ENCODE measurements at places on chromosomes 2 and 18.

GRCh38 chr2:42191285-42192009 lies 22.3 kb downstream of the EML4 start:
- DNase-seq: no peak

DNA sequence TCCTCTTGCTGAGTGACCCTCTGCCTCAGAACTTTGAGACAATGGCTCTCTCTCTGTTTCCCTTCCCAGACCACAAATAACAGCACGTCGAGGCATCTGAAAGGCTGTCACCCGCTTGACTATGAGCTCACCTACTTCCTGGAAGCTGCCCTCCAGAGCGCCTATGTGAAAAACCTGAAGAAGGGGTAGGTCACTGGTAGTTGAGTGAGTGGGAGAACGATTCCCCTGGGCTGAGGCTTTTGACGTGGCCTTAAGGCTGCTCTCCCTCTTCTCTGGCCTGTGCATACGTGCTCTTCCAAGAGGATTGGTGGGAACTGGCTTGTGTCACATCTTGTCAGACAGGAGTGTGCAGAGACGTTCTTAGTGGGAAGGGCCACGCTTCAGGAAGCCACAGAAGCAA lies 63.1 kb upstream of the MCFD2 start:
- DNase-seq: no peak

GRCh38 chr2:9237831-9238230 lies 31.2 kb downstream of the ASAP2 start:
- no peak for DNase-seq

DNA sequence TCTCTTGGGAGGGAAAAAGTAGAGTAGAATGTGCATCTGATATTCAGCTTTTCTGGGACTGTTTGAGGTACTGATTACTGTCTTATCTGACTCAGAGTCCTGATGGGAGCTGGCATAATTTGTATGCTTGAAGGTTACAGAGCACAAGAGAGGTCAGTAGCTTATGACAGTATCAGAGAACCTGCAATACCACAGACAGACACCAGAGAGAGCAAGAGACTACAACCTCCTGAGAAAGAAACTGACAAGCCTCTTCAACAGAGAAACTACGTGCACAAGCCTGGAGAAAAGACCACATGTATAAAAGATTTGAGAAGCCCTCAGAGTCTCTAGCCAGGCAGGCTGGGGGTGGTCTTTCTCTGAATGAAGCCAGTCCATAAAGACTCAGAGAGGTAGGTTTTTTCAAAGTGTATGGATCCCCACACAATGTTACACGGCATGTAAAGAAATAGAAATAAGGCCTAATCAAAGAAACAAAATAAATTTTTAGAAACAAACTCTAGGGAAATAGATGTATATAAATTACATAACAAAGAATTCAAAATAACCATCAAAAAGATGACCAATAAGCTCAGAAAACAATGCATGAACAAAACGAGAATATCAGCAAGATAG lies 568.3 kb downstream of the LRRTM4 start:
- no peak for DNase-seq

- DNase-seq: no peak
Measured at GRCh38 chr18:74084184-74084855, 63.3 kb downstream of the FBXO15 start.

DNA sequence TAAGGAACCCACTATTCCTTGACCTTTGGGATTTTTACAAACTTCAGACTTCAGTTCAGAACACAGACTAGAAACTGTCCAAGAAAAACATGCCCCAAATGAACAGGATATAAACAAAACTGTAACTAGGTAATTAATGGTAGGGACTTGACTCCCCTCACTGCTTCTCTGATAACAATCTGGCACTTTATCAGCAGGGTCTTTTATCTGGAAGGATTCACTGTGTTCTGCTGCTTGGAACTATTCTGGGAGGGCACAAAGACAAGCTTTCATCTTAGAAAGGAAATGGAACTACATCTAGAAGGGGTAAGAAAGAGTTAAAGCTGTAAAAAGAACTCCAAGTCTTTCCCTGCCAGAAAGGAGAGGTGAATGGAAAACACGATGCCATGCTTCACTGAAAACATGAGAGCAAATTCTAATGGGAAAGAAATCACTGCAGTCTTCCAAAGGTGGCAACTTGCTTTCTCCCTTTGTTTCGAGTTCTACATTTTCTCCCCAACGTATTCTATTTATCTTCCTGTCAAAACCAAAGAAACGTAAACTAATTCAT lies 181.2 kb downstream of the THADA start:
- no peak for DNase-seq

DNA sequence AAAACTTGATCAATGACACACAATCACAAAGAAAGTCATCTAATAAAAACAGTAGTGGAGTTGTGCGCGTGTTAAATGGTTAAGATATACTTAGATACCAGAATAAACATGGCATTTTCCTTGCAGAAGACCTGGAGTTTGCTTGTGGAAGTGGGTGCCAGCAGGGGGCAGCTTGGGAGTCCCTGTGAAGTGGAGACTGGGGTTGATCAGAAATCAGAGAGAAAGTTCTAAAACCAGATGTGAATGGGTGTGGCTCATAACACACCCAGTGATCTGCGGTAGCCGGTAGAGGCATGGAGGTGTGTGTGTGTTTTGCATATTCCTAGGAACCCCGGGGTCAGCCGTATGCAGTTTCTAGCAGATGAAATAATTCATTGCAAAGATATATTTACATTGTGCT lies 300.1 kb upstream of the TRIB2 start:
- DNase-seq: peak; percentile 52

DNA sequence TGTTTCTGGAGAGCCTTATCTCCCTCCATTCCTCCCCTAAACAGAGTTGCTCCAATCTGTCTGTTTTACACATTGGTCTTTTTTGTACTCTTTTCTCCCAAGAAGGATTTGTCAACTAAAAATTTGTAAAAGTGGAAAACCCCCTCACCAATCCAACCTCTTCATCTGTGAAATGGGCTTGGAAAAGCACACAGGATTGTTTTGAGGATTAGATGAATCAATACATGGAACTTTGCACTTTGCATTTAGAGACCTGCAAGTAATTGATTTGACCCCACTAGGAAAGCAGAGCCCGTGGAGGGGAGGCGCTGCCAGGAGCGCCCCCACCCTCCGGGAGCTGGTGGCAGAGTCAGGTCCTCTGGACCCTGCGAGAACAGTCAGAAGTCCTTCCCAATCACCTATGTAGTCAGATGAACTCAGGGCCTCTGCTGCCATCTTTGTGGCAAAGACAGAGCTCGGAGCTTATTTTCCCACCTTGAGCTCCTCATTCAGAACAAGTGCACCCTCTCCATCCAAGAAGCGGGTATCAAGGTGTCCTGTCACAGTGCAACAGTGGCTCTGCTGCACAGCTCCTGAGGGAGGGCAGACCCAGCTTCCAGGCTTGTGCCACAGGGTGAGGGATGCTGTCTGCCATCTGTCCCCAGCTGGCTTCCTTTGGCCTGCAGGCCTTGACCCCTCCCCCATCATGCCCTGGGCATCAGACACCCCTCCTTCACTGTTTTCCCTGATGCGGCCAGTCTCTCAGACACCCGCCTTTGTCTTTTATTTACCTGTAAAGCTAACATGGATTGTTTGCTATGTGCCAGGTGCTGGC lies 1.7 kb upstream of the TMEM185B start:
- no peak for DNase-seq

GRCh38 chr2:96942907-96943632 lies 43.3 kb downstream of the FAM178B start:
- no peak for DNase-seq

DNA sequence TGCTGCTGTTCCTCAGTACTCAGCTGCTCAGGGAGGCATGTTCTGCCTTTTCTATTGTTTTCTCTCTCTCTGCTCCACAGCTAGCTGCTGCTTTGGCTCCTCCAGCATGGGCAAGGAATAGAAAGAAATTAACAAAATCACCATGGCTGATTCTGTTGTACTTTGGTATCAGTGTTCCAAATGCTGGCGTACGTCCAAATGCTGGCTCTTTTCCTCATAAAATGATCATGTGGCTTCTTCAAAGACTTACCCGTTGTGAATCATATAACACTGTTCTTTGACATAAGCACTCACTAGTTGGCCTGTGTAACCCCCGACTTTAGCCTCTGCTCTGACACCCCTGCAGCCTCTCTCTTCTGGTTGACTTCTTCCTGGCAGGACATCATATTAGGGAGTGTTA lies 547.6 kb downstream of the CPS1 start:
- DNase-seq: no peak

GRCh38 chr18:13292736-13293135 lies 74.2 kb downstream of the LDLRAD4 start:
- no peak for DNase-seq

DNA sequence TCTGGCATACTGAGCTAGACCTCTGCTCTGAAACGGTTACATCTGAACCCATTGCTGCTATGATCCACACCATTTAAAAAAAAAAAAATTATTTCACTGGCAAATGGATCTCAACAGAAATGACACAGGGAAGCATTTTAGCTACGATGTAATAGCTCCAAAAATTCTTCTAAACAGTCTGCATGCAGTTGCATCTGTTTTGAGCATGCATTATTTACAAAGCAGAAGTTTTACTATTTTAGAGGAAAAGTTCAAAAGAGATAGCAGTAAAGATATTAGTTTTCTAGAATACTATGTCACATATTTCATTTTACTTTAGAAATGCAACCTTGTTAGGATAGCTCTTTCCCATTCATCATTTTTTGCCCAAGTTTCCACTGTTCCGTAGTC lies 265.7 kb downstream of the MEIS1 start:
- DNase-seq: no peak

GRCh38 chr18:25144820-25145219 lies 207.1 kb downstream of the ZNF521 start:
- peak; percentile 31 for DNase-seq

DNA sequence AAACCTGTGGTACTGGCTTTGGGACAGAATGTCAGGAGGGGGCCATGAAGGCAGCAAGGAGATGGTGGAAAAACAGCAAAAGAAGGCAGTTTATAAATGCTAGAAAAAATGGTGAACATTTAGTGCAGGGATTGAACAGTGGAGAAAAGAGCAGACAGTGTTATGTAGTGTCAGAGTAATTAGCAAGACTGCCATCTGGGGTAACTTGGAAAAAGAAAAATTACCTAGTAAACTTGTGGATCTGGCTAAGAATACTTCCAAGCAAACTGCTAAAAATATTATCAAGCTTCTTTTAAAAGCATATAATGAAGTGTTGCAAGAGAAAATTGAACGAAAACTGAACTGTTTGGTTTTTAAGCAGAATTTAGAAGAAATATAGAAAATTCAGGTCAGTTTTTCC lies 267.8 kb downstream of the INSIG2 start:
- no peak for DNase-seq
